Glutamatergic neuron (in vitro differentiated cells): ENCODE measurements at places on chromosomes 12 and 14.

- no peak for DNase-seq
Measured at GRCh38 chr14:64409126-64409920, 21.2 kb downstream of the MTHFD1 start.

DNA sequence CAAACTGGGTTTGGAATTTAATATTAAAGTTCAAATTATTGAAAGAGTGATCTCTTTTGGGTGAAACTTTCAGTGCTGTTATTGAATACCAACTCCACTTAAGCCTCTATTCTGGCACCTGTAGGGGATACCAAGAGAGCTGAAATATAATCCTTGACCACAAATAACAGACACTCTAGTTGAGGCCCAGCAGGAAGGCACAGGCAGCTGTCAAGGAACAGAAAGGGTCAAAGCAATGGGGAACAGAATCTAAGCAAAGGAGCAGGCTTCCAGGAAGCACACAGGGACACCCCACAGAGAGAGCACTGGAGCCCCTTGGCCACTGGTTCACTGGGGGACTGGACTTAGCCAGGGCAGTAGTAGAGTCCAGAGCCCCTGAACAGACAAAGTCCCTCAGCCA is 120.9 kb upstream of the SFSWAP start:
- DNase-seq: no peak

DNA sequence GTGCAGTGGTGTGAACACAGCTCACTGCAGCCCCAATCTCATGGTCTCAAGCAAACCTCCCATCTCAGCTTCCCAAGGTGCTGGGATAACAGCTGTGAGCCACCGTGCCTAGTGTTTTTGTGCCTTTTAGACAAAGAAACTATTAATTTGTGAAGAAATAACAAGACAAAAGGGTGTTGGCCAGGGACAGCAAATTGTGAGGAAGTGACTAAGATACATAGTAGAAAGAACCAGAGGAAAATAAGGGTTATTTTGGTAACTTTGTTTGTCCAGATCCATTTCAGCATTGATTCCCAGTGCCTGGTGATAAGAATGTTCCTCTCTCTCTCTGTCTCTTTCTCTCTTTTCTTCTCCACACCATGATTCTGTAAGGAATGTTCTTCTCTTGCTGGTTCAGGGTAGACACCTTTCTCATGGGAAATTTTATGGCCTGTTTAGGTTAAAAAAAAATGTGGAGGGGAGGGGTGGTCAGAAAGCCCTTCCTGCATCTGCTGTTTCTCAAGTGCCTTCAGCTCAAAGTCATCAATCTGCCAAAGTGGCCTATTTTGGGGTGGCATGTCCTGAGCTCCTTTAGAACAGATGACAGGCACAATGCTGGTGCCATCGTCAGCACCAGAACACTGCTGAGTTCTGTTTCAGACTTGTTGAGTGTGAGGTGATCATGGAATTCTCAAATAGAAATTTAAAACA is 184.4 kb upstream of the EEA1 start:
- no peak for DNase-seq

DNA sequence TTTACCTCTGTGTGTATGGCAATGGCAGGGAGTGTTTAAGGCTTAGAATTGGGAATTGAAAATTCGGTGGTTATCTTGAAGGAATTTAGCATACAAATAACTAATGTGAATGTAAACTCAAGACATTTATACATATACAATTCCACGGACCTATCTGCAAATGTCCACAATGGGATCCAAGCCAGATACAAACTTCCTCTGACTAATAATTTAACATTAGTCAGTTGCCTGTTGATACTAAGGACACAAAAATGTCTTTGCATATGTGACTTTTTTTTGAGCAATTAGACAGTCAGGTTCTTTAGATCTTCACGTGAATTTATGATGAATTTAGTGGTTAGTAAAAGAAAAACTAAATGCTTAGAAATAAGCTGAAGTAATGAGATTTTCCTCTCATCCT is 40.5 kb downstream of the ESR2 start:
- DNase-seq: no peak

DNA sequence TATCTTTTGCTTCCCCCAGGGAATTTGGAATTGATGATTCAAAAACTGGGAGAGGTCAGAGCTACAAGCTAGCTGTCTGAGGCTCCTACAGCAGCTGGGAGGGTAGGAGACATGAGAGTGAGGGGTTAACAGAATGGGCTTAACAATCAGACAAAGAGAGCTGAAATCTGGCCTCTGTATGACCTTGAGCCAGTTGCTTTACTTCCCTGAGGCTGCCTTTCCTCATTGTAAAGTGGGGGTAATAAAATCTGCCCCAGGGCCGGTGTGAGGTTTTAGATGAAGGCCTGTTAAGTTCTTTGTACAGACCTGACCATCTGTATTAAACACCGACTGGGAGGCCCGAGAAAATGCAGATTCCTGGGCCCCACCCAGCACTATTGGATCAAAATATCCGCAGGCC is 164.3 kb upstream of the NOS1 start:
- DNase-seq: no peak

- DNase-seq: no peak
Measured at GRCh38 chr14:71190770-71191374, 283.6 kb downstream of the PCNX1 start.

GRCh38 chr14:77961847-77962580 is 162.1 kb downstream of the ADCK1 start:
- no peak for DNase-seq

- no peak for DNase-seq
Measured at GRCh38 chr14:88305528-88306322, 17.3 kb downstream of the KCNK10 start.

GRCh38 chr12:116087962-116088361 is 189.5 kb downstream of the MED13L start:
- no peak for DNase-seq

GRCh38 chr14:104144911-104145825 is 6.8 kb downstream of the KIF26A start:
- peak; percentile 14 for DNase-seq

- DNase-seq: peak; percentile 27
Measured at GRCh38 chr14:71856199-71856919, 75.9 kb upstream of the RGS6 start.

DNA sequence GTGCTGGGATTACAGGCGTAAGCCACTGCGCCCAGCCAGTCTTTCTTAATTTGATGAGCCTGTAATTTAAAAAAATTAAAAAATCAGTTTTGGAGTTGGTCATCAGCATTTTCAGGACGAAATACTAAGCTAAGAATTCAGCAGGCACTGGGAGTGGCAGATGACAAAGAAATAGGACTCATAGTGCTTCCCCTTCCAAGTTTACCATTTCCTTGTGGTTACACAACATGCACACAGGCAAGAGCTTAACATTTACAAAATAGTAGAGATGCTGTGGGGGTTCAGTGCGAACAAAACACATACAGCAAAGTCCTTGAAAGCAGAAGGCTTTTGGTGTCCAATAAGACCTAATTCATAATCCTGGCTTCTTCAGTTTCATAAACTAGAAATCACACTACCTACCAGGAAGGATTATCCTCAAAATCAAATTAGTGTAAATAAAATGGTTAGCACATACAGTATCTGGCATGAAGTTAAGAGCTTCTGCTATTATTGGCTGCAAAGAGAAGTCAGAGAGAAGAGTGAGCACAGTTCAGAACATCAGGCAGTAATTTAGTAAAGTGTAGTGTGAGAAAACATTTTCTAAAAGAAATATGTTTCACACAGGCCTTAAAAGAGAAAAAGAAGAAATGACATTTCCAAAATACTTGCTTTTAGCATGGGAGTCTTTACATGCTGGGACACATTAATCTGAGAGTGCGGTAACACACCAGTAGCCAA is 22.2 kb upstream of the KIF21A start:
- no peak for DNase-seq

DNA sequence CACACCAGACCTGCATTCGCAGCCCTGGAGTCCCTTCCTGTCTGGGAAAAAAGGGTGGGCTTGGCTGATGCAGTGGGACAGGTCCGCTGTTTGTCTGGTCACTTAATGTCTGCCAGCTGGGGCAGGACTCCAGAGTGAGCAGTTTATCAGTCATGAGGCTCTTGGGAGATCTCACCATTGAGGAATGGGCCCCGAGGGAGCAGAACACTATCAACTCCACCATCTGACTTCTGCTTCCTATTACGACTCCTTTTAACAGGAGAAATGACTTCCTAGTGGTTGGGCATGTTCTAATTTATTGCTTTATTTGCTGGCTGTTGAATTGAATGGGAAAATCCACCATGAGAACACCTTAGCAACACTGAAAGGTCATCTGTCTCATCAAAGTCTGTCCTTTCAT is 182.5 kb upstream of the RASSF8 start:
- peak; percentile 39 for DNase-seq

DNA sequence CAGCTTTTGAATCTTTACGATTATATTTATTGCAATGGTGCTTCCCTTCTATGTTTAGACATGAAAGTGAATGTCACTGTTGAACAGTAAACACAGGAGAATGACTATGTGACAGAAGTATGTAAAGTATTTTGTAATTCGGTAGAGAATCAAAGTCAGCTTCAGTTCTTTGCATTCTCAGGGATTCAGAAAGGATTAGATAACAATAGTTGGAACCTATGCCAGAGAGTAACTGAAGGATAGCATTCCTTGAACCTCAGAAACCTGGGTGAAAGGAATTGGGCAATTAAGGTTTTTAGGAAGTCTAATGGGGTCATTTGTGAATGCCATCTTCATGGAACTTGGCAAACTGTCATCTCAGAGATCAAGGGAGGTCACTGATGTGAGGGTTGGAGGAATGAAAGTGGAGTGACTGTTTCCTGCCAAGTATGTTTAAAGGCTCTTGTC is 305.3 kb upstream of the DDHD1 start:
- DNase-seq: no peak

- no peak for DNase-seq
Measured at GRCh38 chr12:43827093-43827492, 8.8 kb upstream of the TMEM117 start.

GRCh38 chr12:41536813-41537490 is 348.8 kb downstream of the PDZRN4 start:
- DNase-seq: no peak

DNA sequence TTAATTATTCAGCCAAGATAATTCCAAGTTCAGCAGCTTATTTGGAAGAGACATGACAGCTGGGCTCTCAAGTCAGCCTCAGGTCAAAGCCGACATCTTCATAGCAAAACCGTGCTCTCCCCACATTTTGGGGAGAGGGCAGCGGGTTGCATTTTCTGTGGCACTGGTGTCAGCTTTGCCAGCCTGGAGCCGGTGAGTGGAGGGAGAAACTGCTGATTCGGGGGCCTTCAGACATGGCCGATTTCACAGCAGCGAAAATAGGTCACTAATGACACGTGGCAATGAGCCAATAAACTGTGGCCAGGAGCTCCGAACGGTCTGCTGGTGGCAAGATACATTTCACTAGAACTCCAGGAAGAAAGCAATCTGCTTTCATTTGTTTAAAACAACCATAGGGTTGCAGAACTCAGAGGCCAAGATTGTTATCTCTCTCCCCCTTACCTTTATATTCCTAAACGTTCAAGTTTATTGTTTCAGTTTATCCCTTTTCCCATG is 173.2 kb downstream of the CAND1 start:
- peak; percentile 28 for DNase-seq

DNA sequence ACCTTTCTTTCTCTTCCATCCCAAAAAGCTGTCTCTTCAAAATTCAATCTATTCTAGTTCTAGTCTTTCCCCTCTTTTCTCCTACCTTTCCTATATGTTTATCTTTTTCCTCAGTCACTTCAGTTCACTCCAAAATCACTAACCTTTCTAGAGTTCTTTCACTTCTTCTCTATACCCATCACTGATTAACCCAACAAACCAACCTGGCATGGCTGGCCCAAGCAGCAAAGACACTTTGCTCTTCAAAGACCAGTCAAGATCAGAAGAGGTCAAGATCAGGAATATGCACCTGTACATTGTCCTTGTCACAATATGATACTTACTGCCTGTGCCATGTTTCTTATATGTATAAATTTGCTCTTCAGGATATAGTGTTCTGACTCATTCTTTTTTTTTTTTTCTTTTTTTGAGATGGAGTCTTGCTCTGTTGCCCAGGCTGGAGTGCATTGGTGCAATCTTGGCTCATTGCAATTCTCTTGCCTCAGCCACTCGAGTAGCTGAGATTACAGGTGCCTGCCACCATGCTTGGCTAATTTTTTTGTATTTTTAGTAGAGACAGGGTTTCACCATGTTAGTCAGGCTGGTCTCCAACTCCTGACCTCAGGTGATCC is 112.9 kb downstream of the C12orf42 start:
- DNase-seq: no peak

DNA sequence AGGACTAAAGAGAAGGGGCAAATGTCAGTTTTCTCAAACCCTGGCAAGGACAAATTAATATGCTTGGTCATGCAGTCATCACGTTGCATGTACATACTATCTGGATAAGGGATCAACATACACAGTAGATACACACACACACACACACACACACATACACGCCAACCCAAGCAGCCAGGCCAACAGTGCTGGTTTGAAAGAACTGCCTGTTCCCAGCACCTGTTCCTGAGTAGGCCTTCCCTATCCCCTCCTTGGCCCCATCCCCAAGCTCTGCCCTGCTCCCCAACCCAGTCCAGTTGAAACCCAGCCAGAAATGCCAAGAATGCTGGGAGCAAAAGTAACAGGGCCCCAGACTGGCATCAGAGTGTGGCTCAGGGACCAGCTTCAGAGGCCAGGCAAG is 4.4 kb downstream of the ITGA7 start:
- no peak for DNase-seq

- no peak for DNase-seq
Measured at GRCh38 chr12:80099259-80099658, at the start of gene OTOGL. TSS of gene OTOGL (plus strand) at chr12:80099537. CDS start at chr12:80209432, 109,895 bp downstream.

DNA sequence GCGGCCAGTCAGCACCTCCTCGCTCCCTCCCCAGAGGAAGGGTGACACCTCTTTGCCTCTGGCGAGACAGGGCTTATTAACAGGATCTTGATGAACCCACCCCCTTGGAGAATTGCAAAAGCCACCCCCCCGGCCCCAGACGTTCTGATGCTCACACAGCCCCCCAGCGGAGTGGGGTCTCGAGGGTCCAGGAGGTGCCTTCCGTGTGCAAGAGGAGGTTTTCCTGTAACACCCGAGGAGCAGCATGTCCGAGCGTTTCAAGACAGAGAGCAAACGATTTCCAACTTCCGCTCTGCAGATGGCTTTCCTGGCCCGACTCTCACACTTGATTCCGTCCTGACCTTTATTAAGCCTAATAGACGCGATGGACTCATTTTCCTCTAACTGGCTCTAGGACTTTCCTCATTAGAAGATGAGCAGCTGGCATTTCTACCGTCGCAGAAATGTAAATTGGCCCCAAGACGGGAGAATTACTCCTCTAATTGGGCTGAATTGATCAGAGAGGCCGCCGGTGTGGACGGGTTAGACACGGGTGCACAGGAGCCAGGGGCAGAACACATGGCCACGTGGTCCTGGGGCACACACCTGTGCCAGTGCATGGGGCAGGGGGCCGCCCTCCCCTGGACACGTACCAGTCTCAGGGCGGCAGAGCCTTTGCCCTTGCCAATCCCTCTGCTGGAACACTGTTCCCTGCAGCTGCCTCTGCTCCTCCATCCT is 84.4 kb downstream of the NOC4L start:
- no peak for DNase-seq
